T-helper 2 cell (primary cell): ENCODE measurements at places on chromosomes 7 and 10.

GRCh38 chr10:19412531-19412930 lies 363.9 kb downstream of the MALRD1 start:
- no peak for DNase-seq

DNA sequence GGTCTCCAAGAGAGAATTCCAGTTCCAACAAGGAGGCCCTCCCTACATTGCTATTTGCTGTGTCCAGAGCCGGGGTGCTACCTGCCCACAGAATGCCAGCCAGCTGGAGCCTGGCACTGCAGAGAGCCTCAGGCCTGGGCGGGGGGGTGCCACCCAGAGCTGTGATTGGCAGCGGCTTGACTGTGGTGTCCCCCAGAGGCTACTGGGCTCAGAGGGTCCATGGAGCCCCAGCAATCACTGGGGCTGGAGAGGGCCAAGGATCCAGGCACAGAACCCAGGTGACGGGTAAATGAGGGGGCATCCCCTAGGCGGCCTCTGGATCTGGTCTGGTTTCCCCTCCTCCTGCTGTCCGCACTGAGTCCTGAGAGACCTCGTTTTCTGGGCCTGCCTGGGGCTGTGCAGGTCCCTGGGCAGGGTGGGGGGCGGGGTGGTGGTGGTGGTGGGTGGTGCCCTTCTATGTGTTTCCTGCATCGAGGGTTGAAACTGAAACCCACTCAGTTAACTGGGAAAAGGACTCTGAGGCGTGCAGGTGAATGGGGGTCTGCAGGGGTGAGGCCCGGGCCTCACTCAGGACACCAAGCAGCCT lies 12.6 kb downstream of the DPYSL4 start:
- no peak for DNase-seq

GRCh38 chr10:18419945-18420344 lies 231.4 kb downstream of the NSUN6 start:
- no peak for DNase-seq

DNA sequence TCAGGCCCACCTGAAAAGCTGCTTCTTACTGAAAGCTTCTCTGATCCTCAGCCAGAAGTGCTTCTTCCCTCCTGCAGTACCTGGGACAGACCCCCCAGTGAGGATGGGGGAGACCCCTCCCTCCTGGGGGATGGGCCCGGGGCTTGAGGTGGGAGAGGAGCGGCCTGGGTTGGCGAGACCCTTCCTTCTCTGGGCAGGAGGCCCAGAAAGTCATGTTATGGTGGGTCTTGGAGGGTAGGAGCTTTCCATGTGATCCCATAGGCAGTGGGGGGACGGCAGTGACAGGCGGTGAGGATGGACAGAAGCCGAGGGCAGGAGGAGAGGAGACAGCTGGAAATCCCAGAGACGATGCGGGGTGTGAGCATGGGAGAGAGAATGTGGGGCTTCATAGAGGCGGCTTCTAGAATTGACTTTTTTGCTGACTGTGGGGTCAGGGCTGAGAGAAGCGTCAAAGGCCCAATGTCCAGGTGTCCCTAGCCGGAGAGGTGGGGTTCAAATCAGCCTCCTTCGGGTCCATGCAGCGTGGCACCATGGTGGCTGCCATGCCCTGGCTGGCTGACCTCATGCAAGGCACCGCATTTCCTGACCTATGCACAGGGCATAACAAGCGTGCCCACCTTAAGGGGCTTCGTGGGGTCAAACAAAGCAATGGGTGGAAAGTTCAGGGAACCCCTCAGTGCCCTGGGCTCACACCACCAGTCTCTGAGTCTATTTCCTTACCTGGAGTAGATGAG lies 154.0 kb downstream of the UBE2H start:
- DNase-seq, result no peak

GRCh38 chr7:138776166-138776833 lies 21.5 kb upstream of the TMEM213 start:
- DNase-seq, result no peak

DNA sequence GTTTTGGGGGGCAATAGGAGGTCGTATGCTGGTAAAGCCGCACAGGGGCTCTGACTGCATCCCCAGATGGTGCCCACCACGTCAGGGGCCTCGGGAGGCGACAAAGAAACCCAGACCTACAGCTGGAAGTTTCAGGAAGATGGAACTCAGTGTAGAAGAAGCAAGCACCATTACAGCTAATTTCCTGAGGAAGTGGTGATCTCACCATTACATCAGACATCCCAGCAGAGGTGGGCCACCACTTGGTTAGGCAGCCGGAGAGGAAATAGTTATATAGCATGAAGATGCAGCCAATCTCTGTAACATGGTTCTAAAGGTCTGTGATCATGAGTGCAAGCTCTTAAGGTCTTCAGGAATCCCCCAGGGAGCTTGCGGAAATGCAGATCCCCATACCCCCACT lies 127.3 kb upstream of the PCBD1 start:
- DNase-seq, result no peak

DNA sequence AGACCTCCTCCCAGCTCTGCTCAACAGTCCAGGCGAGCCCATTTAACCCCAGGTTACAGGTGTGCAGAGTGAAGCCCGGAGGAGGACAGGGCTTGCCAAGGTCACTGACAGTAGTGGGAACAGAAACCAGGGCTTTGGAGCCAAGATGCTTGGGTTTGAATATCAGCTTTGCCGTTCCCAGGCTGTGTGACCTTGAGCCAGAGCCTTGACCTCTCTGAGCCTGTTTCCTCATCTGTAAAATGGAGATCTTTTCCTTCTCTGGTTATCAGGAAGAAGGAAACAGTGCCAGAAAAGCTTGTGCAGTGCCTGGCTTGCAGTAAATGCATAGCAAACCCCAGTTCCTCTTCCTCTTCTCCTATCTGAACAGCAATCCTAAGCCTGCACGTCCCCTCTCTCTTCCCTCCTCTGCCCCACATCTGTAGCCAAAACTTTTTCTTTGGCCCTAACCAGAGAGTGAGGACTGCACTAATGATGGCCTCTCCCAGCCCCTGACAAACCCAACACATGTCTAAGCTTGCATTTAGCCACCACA lies 21.4 kb upstream of the MLXIPL start:
- DNase-seq, result no peak
